ENCODE measurements at places on chromosomes 2 and 18. TPM values are rescaled to one million over a fixed set of nuclear protein-coding genes. Genes with fewer than 3 reads are reported as not detected.

- DNase-seq = no peak
Measured at GRCh38 chr18:42798606-42799170, 316.8 kb downstream of the RIT2 start.

GRCh38 chr2:69762025-69762424 lies 20.1 kb downstream of the ANXA4 start:
- no peak for DNase-seq

DNA sequence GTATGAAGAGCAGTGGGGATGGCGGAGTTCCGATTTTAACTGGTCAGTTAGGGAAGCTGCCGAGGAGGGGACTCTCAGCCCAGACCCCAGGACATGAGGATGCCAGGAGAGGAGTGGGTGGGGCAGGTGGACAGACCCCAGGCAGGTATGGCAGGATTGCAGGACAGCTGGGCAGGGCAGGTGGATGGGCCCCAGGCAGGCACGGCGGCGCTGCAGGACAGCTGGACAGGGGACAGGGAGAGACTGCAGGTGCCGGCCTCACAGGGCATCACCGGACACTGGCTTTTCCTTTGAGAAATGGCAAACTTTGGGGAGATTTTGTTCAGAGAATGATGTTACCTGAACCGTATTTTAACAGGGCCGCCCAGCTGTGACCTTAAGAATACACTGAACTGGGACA lies 127.7 kb downstream of the SNTG2 start:
- DNase-seq = no peak

The CCL20 gene
- total RNA-seq = not detected

Measured in H4 (cell line).